ENCODE measurements at places on chromosomes 7 and 10.

DNA sequence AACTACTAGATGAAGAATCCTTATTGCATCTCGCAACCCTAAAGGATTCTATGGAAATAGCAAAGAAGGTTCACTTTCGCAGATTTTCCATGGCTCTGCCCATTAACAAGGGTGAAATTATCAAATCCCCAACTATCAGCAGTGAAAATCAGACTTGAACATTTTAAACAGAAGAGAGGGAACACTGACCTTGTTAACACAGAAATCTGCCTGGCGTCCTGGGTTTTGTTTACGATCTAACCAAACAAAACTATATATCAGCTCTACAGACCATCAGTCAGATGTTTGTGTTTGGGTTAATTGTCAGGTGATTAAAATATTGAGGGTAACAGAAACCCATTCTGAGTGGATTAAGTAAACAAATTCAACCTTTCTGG lies 1.9 kb downstream of the CTTNBP2 start:
- no peak for DNase-seq

GRCh38 chr7:66664590-66665293 lies 36.1 kb downstream of the KCTD7 start:
- no peak for DNase-seq

DNA sequence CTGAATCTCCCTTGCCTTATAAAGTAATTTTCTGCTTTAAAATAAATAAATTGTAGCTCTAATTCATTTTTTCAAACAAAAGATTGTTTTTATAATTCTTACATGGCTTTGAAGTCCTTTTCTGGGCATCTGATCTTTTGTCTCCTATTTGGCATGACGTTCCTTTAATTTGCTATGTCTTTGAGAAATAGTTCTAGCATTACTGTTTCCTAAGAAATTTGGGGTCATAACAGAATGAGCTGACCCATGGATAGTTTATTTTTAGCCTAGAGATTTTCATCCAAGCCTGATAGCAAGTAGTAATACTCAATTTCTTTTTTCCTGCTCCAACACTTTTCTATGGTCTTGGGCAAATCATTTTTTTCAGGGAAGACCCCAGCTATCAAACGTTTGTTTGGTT lies 31.4 kb downstream of the CCDC71L start:
- no peak for DNase-seq

DNA sequence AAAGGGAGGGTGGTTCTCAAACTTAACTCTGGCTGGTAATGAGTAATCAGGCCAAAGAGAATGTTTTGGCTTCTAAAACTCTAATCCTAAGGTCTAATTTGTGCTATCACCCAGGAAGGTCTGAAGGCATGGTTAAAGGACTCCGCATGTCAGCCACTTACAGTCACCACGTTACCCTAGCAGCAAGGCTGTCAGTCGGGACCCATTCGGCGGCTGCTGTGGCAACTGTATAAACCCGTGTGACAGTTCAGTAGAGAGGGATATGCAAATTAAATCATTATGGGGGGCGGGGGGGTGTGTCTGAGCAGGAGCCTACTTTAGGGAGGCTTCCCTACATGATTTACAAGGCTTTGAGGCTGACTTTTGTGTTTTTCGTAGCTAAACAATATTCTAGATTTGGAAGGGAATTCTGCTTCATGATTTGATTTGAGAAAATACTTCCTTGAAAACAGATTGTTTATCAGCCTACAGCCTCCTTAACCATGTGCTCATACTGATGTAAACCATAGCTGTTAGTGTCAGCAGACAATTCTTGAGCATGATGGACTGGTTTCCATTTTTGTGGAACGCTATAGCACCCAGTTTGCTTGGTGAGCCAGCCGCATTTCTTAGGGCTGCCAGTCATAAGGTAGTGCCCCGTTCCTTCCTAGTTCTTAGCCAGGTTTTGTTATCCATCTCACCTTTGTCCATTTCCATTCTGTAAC lies 284.4 kb downstream of the USP6NL start:
- DNase-seq, result no peak

DNA sequence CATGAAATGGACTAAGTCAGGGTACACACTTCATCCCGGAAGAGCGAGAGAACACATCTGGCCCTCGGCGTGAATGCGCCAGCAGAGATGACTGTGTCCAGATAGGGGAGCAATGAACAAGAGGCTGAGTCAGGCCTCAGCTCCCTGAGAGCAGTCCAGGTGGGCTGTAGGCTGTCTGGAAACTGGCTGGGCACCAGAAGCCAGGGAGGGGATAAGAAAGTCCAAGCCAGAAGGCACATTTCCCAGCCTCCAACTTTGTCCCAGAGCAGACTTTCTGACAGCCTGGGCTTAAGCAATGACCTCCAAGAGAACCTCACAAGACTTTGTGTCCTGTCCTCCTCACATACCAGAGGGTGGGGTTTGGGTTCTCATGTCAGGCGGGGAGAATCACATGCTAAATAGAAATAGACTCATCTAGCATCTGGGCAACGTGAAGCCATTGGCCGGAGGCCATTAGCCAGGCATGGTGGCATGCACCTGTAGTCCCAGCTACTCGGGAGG lies 157.2 kb downstream of the ARHGAP12 start:
- no peak for DNase-seq

GRCh38 chr7:33183504-33183903 lies 54.1 kb downstream of the BBS9 start:
- DNase-seq, result no peak

DNA sequence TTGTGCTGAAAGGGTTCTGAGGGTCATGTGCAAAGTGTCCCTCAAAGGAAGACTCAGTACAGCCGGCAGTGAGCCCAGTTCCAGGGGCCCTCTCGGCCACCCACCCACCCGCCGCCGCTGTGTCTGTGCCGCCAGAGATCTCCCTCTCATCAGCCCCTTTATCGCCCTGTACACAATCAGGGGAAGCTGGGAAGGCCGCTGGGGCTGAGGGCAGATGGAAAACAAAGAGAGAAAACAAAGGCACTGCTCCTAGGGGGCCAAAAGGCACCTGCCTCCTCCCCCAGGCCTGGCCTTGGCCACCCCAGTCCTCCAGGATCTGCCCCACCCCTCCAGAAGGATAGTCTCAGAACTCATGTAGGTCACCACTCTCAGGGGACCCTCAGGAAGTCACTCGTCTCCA lies 67.0 kb downstream of the ZMIZ1 start:
- no peak for DNase-seq

GRCh38 chr10:32923849-32924248 lies 34.2 kb downstream of the ITGB1 start:
- no peak for DNase-seq

DNA sequence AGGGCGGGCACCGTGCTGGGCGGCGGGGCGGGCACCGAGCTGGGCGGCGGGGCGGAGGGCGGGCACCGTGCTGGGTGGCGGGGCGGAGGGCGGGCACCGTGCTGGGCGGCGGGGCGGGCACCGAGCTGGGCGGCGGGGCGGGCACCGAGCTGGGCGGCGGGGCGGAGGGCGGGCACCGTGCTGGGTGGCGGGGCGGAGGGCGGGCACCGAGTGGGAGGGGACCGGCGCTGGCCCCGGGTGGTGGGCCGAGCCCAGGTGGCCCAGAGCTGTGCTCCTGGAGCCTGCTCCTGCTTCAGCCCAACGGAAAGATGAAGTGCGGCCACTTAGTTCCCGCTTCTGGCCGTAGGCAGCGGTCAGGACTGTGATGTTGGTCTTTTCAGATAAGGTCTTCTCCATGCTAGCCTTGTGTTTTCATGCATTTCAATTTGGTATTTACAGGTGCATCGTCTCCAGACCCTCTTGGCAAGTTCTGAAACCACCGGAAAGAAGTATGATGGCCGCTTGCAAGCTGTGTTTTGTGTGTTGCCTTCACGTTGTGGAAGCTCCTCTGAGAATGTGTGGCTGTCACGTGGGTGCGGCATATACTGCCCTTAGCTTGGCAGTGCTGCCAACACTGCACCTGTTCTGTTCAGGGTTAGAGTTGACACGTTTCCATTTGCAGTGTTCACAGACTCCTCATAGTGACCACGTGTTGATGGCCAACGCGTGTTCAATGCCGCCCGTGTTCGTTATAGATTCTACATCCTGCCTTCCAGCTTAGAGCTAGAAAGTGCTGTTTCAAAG lies 25.2 kb downstream of the IQCE start:
- no peak for DNase-seq

GRCh38 chr7:108014215-108014614 lies 11.3 kb upstream of the LAMB1 start:
- no peak for DNase-seq
